ENCODE measurements at places on chromosomes 3 and 15. TPM values are rescaled to one million over a fixed set of nuclear protein-coding genes. Genes with fewer than 3 reads are reported as not detected.

The AHSG gene
- not detected for total RNA-seq

The CNTN6 gene
- not detected for total RNA-seq

The TOP2B gene
- 85.3 TPM for total RNA-seq

GRCh38 chr15:60762638-60763037, 283.7 kb upstream of the ICE2 start:
- H3K27ac ChIP-seq, result no peak overlapping the region
- H3K27me3 ChIP-seq, result no peaks in the 10 kb centered on the region
- H3K4me1 ChIP-seq, result no peaks in the 10 kb centered on the region
- no peak overlapping the region for H3K4me3 ChIP-seq
- H3K36me3 ChIP-seq, result no peaks in the 10 kb centered on the region

DNA sequence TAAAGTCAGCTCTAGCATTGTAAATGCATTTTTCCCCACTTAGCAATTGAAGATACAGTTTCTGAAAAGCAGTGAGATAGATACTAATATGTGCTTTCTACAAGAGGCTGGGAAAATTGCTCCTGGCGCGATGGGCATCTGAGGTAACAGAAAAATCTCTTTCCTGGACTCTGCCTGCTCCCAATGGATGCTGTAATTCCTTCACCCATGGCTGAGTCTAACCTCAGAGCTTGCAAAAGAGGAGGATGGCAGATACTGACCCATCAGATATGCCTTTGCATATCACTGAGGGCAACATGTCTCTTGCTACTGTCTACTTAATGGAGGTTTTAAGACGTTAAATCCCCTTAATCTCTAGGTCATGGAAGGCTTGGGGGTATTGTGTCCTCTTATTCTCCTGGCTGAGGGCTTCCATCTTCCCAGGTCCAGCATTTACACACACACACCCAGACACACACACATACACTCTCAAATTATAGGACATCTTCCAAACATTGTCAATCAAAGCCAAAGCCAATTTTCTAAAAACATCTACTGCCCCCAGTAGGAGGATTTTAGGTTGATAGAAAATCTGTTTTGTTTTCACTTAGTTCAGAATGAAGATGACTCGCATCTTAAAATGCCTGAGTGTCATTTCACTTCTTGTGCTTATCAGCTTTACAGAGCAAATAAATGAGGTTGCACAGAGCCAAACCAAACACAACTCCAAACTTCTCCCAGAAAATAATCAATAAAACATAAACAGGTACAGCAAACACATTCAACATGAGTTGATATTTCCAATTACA, 2.4 kb downstream of the TRPM1 start:
- H3K27me3 ChIP-seq, result no peaks in the 10 kb centered on the region
- DNase-seq, result no peak
- peaks cover 8% of the 10 kb centered on the region for H3K4me1 ChIP-seq
- no peak overlapping the region for H3K27ac ChIP-seq
- H3K36me3 ChIP-seq, result no peaks in the 10 kb centered on the region

DNA sequence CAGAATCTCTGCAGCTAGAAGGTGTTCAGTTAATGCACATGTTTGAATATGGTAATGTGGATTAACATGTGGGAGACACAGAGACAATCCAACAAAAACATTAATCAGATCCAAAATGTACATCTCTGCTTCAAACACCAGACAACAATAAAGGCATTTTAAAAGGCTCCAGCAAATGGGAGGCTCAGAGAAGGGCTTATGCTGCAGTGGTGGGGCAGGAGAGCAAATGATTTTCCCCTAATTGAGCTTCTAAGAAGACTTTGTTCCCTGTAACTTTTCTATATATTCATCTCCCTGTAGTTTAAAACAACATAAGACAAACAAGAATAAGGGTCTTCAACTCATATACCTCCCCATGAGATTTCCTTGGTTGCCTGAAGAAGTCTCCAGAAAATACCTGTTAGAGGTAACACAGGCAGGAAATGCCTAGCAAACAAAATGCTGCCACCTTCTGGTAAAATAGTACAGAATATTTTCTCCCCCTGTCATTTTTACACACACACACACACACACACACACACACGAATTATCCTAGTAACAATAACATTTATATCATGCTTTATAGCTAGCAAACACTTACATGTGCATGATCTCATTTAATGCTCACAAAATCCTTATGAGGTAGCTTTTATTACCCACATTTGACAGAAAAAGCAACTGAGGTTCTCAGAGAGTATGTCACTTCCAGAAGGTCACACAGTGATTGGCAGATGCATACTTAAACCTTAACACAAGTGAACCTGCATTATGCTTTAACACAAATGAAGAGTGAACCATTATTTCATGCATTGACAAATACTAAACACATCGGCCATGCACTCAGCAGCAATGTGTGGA, 123.4 kb upstream of the MB21D2 start:
- no peaks in the 10 kb centered on the region for H3K36me3 ChIP-seq
- H3K4me3 ChIP-seq, result no peak overlapping the region

DNA sequence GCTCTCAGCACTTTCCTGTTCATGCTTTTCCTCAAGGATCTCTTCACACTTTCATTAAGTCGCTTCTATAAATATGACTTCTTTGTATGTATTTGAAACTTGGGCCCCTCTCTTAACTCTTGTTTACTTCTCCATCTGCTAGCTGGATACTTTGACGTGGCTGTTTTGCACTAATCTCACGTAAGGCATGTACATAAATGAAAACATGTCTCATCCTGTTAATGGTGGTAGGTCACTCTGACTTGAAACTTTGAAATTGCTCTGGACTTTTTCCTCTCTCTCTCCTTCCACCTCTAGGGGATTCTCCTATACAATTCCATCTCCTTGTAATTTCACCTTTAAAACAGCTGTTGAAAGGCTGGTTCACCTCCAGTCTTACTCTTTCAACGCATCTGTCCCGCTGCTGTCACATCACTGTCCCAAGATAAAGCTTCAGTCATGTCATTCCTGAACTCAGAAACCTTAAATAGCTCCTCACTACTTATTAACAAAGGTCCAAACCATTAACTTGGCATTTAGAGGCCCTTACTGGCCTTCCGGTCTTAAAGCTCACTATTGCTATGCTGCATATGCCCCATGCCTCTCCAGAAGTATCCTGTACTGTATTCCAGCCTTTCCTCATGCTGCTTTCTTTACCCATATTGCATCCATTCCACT, 1.2 kb downstream of the BLOC1S6 start:
- H3K27me3 ChIP-seq, result no peaks in the 10 kb centered on the region
- no peak for DNase-seq
- H3K27ac ChIP-seq, result peak overlapping the region; percentile 99
- H3K4me1 ChIP-seq, result no peaks in the 10 kb centered on the region

DNA sequence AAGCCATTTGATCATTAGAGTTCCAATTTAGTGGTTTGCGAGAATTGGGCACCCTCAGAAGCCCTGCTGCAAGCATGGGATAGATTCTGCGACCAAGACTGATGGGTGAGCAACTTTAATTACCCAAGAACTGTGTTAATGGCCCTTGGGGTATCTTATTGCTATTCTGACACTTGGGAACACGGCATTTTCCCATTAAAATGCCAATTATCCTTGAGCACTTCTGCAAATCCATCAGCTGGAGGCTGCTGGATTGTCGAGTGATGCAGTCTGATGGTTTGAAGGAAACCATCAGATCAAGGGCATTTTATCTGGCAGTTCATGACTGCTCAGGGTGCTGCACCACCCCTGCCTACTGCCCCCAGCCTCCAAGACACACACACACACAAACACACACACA, 183.6 kb upstream of the PROK2 start:
- H3K4me1 ChIP-seq, result no peaks in the 10 kb centered on the region
- no peaks in the 10 kb centered on the region for H3K27me3 ChIP-seq
- no peak for DNase-seq
- H3K4me3 ChIP-seq, result no peak overlapping the region

DNA sequence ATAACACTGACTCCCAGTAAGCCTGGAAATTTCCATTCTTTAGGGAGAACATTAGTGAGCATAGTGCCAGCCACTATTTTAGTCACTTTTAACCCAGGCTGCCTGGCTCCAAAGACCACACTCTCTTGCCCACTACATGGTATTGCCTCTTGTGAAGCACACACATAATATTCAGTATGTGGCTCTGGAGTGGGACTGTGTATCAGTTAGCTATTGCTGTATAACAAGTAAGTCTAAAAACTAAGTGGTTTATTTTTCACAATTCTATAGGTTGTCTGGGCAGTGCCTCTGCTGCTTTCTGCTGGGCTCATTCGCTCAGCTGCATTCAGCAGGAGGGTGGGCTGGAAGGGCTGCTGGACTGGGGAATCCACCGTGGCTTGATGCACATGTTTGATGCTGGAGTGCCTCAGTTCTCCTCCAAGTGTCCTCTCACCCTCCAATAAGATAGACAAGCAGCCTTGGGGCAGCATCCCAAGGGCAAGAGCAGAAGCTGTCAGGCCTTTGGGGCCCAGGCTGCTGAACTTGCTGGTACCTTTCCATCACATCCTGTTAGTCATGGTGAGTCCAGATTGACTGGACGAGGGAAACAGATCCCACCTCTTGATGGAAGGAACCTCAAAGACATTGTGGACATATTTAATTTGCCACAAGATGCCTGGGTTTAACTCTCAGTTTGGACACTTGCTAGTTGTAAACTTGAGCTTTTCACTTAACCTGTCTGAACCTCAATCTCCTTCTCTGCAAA, 66.6 kb upstream of the TLE3 start:
- H3K4me3 ChIP-seq, result no peak overlapping the region
- H3K27me3 ChIP-seq, result no peaks in the 10 kb centered on the region
- H3K36me3 ChIP-seq, result no peaks in the 10 kb centered on the region
- H3K4me1 ChIP-seq, result no peaks in the 10 kb centered on the region
- no peak for DNase-seq

GRCh38 chr3:194313560-194314387, 37.4 kb downstream of the CPN2 start:
- no peaks in the 10 kb centered on the region for H3K36me3 ChIP-seq
- H3K4me1 ChIP-seq, result no peaks in the 10 kb centered on the region
- no peak overlapping the region for H3K4me3 ChIP-seq
- no peaks in the 10 kb centered on the region for H3K27me3 ChIP-seq

- no peaks in the 10 kb centered on the region for H3K27me3 ChIP-seq
- H3K36me3 ChIP-seq, result no peaks in the 10 kb centered on the region
Measured at GRCh38 chr15:53384417-53384816, 375.0 kb downstream of the WDR72 start.

DNA sequence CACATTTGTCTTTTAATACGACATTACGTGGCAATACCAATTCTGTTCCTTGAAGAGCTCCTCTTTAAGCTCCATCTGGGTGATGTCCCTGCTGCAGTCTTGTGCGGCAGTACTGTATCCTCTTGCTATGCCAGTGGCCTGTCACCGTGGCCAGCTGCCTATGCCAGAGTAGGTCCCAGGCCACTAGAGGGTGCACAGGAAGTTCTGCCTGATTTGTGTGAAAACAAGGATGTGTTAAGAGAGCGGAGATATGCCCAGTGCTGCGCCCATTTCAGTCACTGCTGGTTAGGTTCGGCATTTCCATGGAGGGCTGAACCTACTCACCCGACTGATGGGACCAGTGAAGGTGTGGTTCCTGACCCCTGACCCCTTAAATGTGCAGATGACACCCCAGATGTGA, 25.2 kb downstream of the NIPA1 start:
- DNase-seq, result peak; percentile 8
- no peaks in the 10 kb centered on the region for H3K36me3 ChIP-seq
- no peaks in the 10 kb centered on the region for H3K27me3 ChIP-seq
- no peaks in the 10 kb centered on the region for H3K4me1 ChIP-seq
- no peak overlapping the region for H3K27ac ChIP-seq

DNA sequence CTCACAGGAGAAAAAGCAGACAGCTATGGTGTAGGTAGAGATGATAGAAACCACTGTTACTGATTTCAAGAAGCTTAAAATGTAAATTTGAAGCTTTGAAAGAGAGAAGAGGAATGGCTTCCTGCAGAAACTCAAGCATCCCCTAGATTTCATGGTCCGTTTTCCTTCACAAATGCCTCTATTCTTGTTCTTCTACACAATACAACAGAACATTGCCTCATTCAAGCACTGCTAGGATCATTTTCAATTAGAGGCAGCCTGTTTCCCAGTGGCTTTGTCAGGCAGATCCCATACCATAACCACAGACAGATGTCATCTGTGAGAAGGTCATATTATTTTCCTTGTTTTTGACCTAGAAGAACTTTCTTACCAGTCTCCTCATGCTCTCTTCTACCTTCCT, 77.9 kb upstream of the SPRED1 start:
- no peak overlapping the region for H3K27ac ChIP-seq
- no peaks in the 10 kb centered on the region for H3K27me3 ChIP-seq
- DNase-seq, result no peak
- H3K4me3 ChIP-seq, result no peak overlapping the region
- H3K4me1 ChIP-seq, result no peaks in the 10 kb centered on the region
- no peaks in the 10 kb centered on the region for H3K36me3 ChIP-seq

- no peaks in the 10 kb centered on the region for H3K27me3 ChIP-seq
- H3K4me1 ChIP-seq, result no peaks in the 10 kb centered on the region
- no peaks in the 10 kb centered on the region for H3K36me3 ChIP-seq
- H3K27ac ChIP-seq, result no peak overlapping the region
- H3K4me3 ChIP-seq, result no peak overlapping the region
Measured at GRCh38 chr3:173970281-173970680, 572.7 kb downstream of the NLGN1 start.

GRCh38 chr3:102200126-102200525, 234.7 kb upstream of the ZPLD1 start:
- DNase-seq, result no peak
- H3K4me3 ChIP-seq, result no peak overlapping the region
- H3K27ac ChIP-seq, result no peak overlapping the region
- H3K36me3 ChIP-seq, result no peaks in the 10 kb centered on the region
- no peaks in the 10 kb centered on the region for H3K4me1 ChIP-seq

DNA sequence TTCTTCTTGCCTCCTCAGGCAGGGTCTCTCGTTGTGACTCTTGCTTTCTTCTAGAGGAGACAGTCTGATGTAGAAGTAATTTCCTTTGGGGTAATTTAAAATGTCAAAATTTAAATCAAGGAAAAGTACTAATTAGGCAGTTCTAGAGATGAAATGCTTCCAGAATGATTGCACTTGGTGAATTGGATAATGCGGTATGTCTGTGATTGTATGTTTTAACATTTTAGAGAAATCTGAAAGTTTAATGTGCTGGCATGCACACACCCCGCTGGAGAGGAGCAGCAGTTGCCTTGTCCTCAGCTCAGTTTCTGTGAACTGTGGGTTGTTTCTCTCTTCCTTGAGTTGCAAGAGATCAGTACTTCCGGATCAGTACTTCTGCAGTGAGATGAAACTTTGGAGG, 322.9 kb upstream of the CTDSPL start:
- no peak overlapping the region for H3K27ac ChIP-seq
- no peaks in the 10 kb centered on the region for H3K27me3 ChIP-seq
- no peaks in the 10 kb centered on the region for H3K36me3 ChIP-seq
- H3K4me1 ChIP-seq, result no peaks in the 10 kb centered on the region

DNA sequence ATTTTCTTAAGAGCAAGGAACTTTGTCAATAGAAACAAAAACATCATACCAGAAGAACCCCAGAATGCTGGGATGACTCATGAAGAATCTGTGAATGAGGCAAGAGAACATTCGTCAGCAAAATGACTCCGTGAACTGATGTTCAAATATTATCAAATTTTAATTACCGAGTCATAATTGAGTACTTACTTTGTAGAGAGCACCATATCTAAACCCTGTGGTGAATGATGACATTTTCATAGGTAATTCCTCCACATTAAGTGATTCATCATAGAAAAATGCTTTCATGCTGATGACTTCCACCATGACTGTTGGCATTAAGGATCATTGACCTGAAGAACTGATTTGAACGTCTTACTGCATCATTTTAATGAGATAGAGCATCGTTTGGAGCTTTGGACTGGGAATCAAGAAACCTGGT, 56.3 kb downstream of the PPARG start:
- DNase-seq, result no peak
- H3K27ac ChIP-seq, result no peak overlapping the region
- H3K4me1 ChIP-seq, result no peaks in the 10 kb centered on the region
- H3K4me3 ChIP-seq, result no peak overlapping the region

Data from prostate gland (tissue), 2 donors.